ENCODE measurements at places on chromosomes 5 and 9. TPM values are rescaled to one million over a fixed set of nuclear protein-coding genes. Genes with fewer than 3 reads are reported as not detected.

CDH9 gene
- not detected for total RNA-seq

C5orf58 gene
- total RNA-seq = not detected

- DNase-seq = peak; percentile 52
Observed at GRCh38 chr5:133052317-133053175, 733 bp downstream of the HSPA4 start.

DNA sequence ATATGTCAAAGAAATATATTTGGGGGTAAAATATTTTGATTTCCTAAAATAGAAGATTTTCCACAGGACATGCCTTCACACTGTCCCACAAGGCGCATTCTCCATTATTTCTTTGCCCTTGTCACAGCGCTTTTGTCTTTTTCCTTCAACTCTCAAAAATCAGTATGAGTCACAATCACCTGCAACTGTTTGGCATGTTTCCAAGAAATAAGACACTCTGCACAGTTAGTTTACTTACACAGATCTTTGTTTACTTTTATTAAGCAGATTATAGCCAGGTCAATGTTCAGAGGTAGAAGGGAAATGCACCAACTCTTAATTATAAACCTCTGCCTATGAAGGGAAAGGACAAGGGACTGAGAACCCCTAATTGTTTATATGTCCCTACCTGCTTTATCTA lies 9.5 kb downstream of the CEMIP2 start:
- DNase-seq = peak; percentile 50

DNA sequence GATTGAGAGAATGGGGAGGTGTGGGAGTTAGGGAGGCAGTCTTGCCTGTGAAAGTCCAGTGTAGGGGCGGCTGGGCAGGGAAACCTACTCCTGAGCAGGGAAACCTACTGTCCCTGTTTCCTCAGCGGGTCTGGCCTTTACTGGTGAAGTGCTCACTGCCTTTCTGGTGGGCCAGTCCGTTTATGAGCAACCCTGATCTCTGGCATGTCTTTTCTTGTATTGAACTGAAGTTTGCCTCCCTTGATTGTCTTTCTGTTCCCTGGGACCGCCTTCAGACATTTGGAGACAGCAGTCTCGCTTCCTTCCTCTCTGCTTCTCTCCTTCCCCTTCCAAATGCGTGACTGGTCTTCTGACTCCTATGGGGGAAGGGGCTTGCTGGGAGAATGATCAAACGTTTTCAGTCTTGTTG lies 2.9 kb downstream of the SNX18 start:
- peak; percentile 47 for DNase-seq

Data from fibroblast of lung (primary cell).